NCI-H2171 treated with DMSO at 0.1 percent for 48 hours (cell line): ENCODE measurements at places on chromosomes 7 and 10.

GRCh38 chr7:25385506-25386136, 157.3 kb upstream of the NPVF start:
- no peak for DNase-seq

- DNase-seq, result no peak
Measured at GRCh38 chr10:130201043-130201380, 64.8 kb downstream of the GLRX3 start.

- no peak for DNase-seq
Measured at GRCh38 chr7:3080106-3080505, 36.4 kb upstream of the CARD11 start.

DNA sequence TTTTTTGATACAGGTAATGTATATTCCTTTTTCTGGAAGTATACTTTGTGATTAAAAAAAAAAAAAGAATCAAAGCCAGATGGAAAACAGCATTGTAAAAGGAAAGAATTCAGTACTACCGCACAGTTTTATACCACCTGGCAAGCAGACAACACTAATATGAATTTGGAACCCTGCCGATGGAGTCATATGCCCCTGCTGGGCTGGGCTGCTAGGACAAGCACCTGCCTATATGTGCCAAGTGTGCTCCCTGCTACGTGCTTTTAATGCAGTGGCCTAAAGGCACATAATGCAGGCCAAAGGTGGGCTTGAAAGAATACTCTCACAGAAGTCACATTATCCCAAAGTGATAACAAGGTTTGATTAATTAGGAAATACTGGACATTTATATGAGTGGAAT, 29.8 kb upstream of the WAC start:
- DNase-seq, result peak; percentile 84

DNA sequence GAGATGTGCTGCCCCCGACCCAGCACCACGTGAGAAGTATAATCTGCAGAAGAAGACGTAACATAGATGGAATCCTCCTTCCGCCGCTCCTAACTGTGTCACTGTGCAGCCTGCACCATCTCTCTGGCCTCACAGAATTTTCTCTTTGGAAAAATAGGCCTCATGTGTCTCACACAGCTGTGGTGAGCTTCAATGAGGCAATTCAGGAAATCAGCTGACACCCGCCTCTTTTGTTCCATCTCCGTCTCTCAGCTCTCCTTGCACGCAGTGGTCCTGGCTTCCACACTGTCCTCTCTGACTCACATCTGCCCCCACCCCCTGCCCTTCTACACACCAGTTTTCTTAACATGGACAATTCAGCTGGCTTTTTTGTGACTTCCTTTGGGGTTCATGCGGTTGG, 7.2 kb downstream of the C10orf90 start:
- no peak for DNase-seq

GRCh38 chr7:2092279-2092678, 140.5 kb downstream of the MAD1L1 start:
- peak; percentile 28 for DNase-seq

DNA sequence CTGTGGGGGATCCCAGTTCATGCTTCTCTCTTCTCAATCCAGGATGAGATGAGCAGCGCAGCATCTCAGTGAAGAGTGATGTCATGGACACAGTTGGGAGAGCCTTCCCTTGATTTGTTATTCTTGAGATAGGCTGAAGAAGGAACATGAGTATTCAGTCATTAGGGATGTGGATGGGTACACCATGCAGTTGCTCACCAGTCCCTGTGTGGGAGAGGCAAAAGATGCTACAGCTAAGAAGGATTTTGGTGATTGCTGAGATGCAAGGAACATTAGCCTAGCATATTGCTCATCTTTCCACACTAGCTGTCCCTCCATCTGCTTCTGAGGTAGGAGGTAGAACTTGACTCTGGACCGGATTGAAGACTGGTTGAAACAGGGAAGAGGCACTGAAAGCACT, 179.6 kb downstream of the GALNT17 start:
- DNase-seq, result no peak

- DNase-seq, result no peak
Measured at GRCh38 chr10:2207246-2207922, 470.1 kb upstream of the ADARB2 start.

DNA sequence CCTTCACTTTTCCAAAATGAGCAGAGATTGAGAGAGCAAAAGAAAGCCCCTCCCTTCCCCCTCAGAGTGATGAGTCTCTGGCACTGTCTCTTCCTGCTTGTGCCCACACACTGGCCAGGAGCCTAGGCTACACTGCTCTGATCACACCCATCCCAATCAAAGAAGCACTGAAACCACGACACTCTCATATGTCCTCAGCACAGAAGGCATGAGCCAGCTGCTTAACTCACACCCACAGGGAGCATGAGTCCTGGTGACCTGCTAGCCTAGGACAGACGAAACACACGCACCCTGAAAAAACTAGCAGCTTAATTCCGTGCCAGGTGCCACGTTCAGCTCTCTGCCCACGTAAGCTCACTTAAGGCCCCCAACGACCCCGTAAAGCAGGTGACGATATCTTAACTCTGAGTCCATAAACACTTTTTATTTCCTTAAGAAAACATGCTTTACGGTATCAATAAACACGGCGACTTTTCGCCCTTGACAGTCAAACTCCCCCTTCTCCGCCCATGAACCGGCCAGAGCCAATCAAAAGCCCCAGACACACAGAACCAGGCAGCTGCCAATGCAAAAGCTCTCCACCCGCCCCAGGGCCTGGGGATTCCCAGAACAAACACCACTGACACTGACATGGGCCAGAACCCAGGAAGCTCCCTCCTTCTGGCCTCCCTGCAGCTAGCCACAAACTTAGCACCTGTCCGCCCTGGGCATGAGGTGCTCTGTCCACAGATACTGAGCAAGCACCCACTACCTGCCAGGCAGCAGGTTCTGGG, 69.0 kb downstream of the TNRC18 start:
- DNase-seq, result no peak

- DNase-seq, result no peak
Measured at GRCh38 chr10:124705381-124705740, 38.8 kb downstream of the FAM53B start.

DNA sequence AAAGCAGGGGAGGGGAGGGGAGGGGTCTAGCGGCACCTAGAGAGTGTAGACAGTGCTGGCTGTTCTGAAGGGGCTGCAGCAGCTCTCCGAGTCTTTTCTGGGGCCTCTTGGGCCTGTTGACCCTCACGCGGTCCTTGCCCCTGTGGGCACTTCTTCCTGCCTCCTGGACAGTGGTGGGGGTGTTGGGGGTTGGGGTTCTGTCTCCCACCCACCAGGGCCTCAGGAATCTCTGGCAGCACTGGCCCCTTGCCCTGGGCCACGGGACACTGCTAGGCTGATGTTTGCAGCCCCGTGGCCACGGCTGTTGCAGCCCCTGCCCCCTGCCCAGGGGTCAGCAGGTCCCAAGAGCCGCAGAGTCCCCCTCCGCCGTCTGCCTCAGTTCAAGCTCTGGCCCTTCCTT, 68.9 kb upstream of the INPP5A start:
- DNase-seq, result no peak

DNA sequence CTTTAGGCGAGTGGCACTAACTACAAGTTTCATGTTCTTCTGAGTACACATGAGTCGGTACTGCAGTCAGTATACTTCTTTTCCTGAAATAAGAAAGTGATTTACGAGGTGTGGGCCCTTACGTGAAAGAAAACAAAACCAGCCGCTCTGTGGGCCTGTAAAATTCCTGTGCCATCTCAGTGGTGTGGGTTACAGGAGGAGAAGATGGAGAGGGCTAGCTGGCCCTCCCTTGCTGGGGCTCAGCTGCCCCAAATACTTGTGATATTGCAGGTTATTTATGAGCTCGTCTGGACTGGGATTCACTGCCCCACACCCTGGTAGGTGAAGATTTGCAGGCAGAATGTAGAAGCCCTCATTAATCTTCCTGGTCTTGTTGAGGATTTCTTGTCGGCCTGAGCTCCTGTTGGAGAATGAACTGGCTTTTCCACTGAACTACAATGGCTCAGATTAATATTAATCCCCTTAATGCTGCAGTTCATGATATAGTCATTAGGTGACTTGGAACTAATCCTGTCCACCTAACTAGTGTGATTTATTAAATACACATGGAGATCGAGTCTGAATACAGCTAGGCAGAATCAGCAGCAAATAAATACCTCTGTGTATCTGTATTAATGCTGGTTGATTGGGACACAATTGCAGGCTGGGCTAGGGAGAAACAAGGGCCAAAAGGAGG, 68.0 kb downstream of the GBF1 start:
- no peak for DNase-seq

GRCh38 chr10:24463611-24464426, 254.9 kb downstream of the KIAA1217 start:
- no peak for DNase-seq

DNA sequence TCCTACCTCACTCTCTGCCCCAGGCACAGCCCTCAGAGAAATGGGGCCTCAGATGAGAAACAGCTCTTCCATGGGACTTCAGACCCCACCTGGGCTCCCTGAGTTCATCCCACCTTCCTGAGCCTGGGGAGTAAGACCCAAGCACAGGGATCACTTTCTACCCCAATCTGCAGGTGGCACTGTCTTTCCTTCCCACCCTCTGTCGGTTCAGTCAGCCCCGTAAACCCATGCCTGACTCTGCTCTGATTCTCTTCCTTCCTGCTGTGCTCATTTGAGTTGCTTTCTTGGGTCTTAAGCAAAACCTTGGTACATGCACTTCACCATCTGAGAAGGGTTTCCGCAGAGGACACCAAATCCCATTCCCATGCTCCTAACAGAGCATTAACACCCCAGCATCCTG, 306.4 kb upstream of the CDC14C start:
- DNase-seq, result no peak

DNA sequence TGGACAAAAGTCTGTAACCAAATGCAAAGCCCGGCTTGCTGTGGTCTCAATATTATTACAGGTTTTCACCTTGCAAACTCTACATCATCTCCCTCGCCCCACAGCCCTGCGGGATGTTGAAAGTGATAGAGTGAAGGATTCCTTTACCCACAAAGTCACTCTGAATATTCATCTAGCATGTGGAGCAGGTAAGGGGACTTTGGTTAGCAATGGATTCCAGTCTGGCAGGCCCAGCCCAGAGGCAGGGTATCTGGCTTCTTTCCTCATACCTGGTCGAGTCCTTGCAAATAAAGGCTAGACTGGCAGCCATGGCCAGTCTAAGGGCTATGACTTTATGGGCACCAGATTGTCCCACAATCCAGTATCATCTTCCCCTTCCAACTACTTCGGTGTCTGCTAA, 3.2 kb downstream of the TAS2R40 start:
- no peak for DNase-seq

GRCh38 chr10:59317066-59317465, 45.3 kb downstream of the FAM13C start:
- no peak for DNase-seq

DNA sequence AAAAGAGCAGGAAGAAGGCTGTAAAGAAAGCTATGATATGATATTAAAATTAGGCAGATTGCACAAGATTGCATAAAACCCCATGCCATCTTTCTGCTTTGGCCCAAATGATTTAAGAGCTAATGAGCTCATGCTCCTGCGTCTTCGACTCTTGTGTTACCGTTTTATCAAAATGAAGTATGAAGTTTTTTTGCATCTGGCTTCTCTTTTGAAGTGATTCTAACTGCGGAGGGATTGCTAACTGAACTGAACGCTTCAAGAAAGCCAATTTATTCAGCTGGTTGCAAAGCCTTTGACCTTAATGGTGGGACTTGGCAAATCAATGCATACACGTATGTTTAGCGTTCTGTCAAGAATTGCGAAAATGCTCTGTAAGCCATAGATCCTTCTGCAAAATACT, 282.9 kb downstream of the TWIST1 start:
- no peak for DNase-seq

DNA sequence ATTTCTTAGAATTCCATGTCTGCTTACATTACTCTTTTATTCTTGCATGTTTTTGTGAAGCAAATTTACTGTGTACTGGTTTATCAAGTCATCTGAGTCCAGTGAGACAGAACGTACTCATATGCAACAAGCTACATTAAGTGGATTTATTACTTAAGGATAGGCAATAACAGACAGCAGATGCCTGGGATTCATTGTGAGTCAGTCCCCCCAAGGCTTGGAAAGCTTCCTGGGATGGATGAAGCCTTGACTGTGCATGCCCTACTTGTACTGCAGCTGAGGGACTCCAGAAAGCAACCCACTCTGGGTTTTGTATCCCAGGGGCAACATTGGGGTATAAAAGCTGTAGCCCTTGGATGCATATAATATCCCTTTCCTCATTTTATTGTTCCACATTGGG, 113.4 kb upstream of the RAB18 start:
- no peak for DNase-seq

GRCh38 chr7:33300742-33301141, 171.4 kb downstream of the BBS9 start:
- no peak for DNase-seq

DNA sequence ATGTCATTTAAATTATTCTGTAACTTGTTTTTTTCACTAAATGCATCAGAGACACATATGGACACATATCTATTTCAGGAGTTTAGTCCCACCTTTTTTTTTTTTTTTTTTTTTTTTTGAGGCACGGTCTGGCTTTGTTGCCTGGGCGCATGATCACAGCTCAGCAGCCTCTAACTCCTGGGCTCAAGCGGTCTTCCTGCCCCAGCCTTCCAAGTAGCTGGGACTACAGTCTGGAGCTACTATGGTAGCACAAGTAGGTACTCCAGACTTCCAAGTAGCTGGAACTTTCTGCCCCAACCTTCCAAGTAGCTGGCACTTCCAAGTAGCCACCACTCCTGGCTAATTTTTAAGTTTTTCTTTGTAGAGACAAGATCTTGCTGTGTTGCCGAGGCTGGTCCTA, 407.7 kb downstream of the GALNT17 start:
- no peak for DNase-seq

- DNase-seq, result no peak
Measured at GRCh38 chr10:78832281-78832680, 236.5 kb upstream of the ZMIZ1 start.

DNA sequence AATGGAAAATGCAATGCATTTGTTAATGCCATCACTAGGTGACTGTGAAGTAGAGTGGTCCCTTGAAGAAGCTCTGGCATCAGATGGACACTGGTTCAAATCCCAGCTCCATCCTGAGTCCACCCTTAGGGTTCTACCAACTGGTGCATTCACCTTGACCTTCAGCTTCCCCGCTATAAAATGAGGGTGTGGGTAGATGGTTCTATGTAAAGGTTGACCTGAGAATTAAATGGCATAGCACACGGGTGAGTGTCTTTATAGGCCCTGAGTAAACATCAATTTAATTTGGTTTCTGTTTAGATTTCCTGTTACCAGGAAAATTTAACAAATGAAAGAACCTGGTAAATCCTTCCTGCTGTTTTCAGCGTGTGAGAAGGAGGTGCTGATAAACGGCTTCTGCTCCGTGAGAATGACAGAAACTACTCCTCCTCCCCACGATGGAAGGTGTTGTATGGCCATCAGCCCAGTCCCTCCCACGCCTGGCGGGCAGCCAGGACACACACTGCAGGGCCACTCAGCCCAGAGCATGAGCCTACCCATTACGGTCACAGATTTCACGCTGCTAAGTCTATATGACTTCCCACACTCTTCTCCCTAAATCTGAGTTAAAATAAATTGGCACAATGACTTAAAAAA, 210.1 kb downstream of the TNS3 start:
- peak; percentile 27 for DNase-seq

DNA sequence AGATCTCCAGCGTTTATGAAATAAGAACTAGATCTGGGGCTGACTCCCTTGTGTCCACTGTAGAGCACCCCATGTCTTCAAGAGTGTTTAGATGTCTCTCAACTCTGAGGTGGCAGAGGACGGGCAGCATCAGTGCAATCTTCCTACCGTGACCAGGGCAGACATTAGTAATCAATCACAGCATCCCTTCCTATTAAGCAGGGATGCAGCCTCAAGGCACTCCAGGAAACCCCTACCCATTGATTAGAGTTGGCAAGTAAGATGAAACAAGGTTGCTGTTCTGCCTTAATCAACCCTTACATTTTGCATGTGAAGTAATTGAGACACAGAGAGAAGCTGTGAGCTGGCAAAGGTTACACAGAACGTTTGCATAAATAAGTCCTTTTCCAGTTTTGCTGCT, 283.7 kb upstream of the ZMIZ1 start:
- no peak for DNase-seq
